ENCODE measurements at places on chromosomes 7 and 10.

DNA sequence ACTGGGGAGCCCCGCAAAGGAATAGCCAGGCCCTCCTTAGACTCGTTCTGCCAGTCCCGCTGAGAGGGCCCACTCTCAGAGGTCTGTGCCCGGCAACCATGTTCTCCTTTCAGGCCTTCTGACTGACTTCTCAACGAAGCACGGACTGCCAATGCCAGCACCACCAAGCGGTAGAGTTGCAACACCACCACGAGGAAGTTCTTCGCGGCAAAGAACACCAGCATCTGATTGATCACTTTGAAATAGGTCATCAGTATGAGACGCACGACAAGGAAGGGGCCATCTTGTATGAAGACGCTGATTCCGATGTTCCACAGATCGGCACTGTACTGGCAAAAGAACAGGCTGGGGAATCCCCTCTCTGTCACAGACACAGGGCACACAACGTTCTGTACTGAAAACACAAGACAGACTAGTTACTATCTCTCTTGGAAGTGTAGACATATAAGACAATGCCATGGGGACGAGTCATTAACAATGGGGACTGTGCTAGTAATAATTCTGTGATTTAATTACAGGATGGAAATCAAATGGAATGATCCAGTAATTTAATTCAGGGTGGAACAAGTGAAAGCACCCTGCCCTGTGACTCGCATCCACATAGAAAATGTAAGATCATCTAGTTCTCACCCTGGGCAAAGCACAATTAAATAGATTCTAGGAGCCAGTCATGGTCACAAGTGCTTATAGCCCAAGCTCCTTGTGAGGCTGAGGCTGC lies 42.7 kb downstream of the TMEM26 start:
- DNase-seq: no peak

GRCh38 chr7:67857698-67858097 lies 861.1 kb downstream of the TYW1 start:
- no peak for DNase-seq

- no peak for DNase-seq
Measured at GRCh38 chr10:108877095-108877561, 1046.2 kb downstream of the XPNPEP1 start.

- DNase-seq: no peak
Measured at GRCh38 chr10:18369859-18370473, 229.7 kb downstream of the CACNB2 start.

- no peak for DNase-seq
Measured at GRCh38 chr7:1330801-1331425, 98.2 kb downstream of the UNCX start.

DNA sequence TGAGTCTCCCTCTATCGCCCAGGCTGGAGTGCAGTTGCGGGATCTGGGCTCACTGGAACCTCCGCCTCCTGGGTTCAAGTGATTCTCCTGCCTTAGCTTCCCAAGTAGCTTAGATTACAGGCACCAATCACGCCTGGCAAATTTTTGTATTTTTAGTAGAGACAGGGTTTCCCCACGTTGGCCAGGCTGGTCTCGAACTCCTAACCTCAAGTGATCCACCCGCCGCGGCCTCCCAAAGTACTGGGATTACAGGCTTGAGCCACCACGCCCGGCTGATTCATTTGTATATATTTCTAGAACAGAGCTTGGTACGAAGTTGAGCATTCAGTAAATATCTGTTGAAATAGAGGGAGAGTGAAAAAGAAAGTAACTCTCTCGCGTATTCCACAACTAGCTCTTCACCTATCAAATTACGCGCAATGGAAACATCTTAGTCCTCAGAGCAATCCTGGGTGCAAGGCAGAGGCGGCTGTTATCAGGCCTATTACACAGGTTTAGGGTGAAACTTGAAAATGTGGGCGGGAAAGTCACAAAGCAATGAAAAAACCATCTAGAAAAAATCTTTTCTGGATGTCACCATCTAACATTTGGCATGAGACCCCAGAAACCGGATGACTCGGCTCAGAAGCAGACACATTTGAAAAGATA lies 707 bp upstream of the GHITM start:
- DNase-seq: no peak

- DNase-seq: no peak
Measured at GRCh38 chr10:101961591-101962498, 94.1 kb downstream of the ARMH3 start.

DNA sequence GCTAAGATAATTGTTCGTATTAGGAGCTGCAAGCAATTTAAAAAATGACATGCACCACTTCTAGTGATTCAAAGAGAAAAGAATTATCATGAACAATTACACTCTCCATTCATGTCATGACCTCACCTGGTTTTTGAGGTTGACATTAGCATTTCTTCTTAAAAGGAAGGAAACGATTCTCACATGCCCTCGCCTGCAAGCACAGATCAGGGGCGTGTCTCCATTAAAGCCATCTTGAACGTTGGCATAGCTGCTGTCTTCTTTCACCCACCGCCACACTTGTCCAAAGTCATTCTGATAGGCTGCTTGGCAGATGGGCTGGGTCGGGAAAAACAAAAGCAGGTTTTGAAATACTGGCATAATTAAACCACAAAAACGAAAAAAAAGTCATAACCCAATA lies 19.9 kb downstream of the ANKRD22 start:
- DNase-seq: no peak

- DNase-seq: no peak
Measured at GRCh38 chr10:22640359-22640758, 74.0 kb downstream of the PIP4K2A start.

GRCh38 chr10:7952266-7952665 lies 102.2 kb upstream of the GATA3 start:
- DNase-seq: no peak

GRCh38 chr10:4008676-4009382 lies 223.8 kb upstream of the KLF6 start:
- DNase-seq: no peak

DNA sequence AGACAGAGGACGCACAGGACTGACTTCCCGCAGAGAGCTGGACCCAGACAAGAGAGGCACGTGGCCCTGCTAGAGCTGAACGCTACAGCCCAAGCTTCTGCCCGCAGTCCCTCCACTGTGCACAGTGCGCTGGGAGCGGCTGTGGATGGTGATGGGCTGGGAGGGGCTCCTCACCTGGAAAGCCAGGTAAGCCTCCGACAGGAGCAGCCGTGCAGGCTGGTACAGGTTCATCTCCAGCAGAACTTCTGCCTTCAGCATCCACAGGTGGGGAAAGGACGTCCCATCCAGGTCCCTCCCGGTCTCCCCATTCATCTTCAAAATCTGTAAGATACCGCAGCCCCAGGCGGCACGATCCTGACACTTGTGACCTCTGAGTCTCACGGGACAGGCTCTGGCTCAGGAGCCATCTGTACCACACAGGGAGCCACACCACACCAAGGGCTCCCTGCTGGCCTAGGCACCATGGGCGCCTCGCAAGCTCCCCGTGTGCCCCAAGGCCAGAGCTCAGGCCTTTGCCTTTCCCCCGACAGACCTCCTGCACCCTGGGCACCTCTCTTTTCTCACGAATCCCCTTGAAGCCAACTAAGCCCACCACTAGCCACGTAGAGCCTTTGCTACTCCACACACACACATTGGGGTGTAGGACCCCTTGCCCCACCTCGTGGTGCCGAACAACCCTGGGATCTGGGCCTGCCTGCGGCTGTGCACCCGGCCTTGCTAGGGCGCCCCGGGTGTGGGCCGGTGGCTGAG lies 76.3 kb downstream of the CFAP46 start:
- no peak for DNase-seq

- DNase-seq: no peak
Measured at GRCh38 chr10:125107166-125107949, 53.0 kb downstream of the CTBP2 start.

GRCh38 chr10:73262105-73262730 lies 9.8 kb upstream of the MRPS16 start:
- DNase-seq: no peak

- DNase-seq: no peak
Measured at GRCh38 chr10:3782451-3783315, 2.3 kb downstream of the KLF6 start.

GRCh38 chr7:55537458-55537990 lies 34.8 kb downstream of the VOPP1 start:
- no peak for DNase-seq

DNA sequence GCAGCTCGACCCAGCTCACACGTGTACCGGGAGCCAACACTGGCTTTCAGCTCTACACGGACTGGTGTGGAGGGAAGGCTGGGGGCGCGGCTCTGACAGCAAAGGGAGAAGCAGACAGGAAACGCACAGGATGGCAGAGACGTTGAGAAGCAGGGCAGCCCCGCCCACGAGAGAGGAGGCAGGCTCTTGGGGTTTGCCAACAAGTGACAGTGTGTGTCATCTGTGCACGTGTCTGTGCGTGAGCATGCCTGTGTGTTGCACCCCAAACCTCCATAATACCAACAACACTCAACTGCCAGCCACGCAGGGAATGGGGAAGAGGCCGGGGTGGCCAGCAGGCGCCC lies 64.4 kb upstream of the PDGFA start:
- DNase-seq: no peak

Data from cortex of kidney (tissue), 1 donor.